CD8-positive, alpha-beta T cell (primary cell): ENCODE measurements at places on chromosomes 7 and 10.
A peak's percentile ranks its signal among the peaks of the same experiment; 100 is the strongest.

DNA sequence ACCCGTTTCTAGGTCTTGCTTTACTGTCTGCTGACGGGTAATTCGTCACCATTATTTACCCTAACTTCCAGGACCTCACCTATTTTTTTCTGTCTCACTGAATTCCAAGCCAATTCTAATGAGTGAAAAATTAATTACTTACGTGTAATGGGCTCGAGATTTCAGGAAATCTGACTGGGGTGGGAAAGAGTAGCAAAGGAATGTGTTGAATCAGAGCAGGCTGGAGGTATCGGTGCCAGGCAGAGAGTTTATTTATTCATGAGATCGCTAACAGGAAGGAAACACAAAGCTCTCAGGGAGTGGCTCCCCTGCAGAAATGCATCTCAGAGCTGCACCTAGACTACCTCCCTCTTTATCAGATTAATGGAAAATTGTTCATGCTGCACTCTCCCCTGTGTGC lies 4.0 kb upstream of the DIP2C start:
- DNase-seq, result no peak

- no peak for DNase-seq
Observed at GRCh38 chr10:46323176-46323575, 36.4 kb downstream of the ANTXRL start.

GRCh38 chr7:12244129-12244528 lies 33.0 kb downstream of the TMEM106B start:
- no peak for DNase-seq

DNA sequence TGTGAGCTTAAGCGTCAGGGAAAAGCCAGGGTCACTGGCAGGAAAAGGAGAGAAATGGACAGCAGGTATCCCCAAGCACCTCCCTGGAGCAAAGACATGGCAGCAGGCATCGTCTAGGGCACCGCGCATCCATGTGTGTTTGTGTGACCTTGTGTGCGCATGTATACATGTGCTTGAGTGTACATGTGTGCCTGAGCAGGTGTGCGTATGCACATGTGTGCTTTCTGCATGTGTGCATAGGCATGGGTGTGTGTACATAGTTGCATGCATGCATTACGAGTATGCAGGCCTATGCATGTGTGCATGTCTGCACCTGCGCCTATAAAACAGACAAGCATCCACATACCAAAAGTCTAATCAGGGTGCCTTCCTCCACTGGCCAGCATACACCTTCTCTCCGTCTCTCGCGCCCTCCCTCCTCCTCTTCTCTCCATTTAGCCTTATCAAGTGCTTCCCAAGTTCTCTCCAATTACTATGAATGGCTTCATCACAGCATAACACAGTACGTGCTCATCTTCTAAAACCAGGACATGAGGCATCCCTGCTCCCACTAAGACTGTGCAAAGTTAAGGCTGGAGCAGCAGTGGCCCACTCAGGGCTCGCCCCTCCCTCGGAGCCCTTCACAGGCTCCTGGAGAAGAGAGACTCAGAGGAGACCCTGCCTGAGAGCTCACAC lies 30.6 kb downstream of the RASGEF1A start:
- DNase-seq, result peak; percentile 23

DNA sequence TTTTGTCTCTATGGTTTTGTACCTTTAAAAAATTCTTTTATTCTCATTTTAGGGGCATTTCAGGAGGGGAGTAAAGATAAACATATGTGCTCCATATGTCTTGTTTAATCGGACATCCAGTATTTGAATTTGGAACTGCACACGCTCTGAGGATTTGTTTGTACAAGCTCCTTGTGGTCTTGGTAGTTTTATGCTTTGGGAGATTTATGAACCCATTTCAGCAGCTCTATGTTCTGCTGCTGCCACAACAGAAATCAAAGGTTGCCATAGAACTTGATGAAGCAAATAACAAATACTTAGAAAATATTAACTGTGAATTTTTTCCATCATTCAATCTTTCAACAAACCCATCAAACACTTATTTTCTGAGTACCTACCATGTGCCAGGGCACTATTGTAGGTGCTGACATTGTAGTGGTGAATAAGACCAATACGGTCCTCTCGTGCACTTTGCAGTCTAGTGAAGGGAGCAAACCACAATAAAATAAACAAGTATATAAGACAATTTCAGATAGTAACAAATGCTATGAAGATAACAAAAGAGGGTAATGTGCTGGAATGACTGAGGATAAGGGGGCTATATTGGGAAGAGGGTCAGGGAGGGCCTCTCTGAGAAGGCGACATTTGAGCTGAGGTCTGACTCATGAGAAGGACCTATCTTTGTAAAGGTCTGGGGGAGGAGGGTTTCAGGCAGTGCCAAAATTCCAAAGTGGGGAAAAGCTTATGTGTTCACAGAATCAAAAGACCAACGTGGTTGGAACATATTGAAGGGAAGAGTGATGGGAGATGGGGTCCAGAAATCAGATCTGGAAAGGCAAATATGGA lies 30.4 kb downstream of the MYPN start:
- DNase-seq, result no peak

GRCh38 chr7:15839416-15840100 lies 153.1 kb upstream of the MEOX2 start:
- DNase-seq, result no peak

DNA sequence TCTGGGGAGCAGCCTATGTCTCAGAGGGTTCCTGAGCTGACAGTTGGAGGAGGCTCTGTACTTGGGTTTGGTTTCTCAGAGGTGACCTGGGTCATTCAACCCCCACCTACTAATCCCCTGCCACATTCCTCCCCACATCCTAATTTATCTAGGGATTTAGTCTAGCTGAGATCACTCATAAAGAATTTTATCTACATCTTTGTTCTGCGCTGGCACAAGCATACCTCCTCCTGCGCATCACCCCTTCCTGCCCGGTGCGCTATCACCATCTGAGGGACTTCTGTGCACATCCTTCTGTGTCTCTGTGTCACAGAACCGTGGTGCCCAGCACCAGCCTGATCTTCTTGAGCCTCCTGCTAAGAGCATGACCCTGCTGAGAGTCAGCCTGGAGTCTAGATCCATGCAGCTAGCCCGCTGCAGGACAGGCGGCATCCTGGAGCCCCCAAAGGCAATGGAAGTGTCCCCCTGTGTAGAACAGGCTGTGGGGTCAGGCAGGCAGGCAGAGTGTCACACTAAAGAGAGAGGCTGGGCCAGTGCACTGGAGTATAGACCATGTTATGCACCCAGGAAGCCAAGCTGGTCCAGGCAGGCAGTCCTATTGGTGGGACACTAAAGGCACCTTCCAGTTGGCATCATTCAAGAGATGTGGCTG lies 63.6 kb downstream of the ARHGAP22 start:
- no peak for DNase-seq

DNA sequence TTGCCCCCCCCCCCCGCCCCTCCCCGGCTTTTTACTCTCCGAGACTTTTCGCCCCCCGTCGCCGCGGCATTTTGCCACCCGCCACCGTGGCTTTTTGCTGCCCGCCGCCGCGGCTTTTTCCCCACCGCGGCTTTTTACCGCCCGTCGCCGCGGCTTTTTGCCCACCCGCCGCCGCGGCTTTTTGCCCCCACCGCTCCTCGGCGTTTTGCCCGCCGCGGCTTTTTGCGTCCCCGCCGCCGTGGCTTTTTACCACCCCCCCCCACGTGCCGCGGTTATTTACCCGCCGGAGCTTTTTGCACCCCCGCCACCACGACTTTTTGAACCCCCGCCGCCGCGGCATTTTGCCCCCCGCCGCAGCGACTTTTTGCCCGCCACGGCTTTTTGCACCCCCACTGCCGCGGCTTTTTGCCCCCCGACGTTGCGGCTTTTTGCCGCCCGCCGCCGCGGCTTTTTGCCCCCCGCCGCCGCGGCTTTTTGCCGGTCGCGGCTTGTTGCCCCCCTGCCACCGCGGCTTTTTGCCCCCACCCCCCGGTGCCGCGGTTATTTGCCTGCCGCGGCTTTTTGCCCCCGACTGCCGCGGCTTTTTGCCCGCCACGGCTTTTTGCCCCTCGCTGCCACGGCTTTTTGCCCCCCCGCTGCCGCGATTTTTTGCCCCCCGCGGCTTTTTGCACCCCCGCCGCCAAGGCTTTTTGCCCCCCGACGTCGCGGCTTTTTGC lies 461.1 kb downstream of the ZNF33B start:
- DNase-seq, result no peak

DNA sequence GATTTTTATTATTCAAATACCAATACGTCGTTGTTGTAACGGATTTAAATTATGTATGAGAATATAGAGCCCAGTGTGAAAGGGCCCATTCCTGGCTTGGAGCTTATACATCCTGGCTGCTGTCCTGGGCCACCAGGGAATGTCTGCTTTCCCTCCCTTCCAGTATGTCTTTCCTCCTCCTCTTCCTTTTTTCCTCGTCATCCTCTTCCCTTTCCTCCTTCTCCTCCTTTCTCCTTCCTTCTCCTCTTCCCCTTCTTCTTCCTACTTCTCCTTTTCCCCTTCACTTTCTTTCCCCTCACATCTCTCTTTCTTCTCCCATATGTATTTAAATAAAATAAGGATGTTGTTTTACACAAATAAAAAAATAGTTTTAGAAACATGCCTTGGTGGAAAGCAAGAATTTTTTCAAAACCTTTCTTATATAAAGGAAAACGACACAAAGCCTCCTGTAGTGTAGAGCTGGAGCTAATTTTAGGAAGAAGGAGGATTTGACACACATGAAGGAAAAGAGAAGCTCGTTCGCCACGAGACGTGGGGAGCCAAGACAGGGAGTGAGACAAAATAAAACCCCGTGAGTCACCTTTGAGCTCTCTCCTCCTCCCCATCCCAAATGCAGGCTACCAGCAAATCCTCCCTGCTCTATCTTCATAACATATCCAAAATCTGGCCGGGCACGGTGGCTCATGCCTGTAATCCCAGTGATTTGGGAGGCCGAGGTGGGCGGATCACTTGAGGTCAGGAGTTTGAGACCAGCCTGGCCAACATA lies 301.1 kb upstream of the LYZL1 start:
- DNase-seq, result no peak

GRCh38 chr10:600876-601659 lies 88.4 kb downstream of the DIP2C start:
- DNase-seq, result no peak

GRCh38 chr10:327889-328852 lies 192.9 kb downstream of the ZMYND11 start:
- DNase-seq, result no peak

DNA sequence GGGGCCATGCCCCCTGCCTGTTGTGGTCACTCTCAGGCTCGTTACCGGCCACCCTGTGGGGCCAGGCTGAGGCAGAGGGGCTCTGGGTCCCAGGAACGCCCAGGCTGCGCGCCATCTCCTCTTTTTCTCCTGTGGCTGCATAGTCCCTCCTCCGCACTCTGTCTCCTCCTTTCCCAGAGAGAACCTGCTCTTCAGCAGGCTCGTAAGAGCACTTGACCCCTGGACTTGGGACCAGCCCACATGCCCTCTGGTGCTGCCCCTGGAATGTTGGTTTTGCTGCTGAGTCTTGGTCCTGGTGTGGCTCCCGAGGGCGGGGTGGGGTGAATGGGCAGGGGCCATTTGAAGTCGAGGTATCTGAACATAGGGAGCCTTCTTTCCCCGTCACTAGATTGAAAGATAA lies 6.6 kb upstream of the BHLHA15 start:
- no peak for DNase-seq

- DNase-seq, result no peak
Observed at GRCh38 chr7:139720705-139721231, 57.0 kb downstream of the HIPK2 start.

DNA sequence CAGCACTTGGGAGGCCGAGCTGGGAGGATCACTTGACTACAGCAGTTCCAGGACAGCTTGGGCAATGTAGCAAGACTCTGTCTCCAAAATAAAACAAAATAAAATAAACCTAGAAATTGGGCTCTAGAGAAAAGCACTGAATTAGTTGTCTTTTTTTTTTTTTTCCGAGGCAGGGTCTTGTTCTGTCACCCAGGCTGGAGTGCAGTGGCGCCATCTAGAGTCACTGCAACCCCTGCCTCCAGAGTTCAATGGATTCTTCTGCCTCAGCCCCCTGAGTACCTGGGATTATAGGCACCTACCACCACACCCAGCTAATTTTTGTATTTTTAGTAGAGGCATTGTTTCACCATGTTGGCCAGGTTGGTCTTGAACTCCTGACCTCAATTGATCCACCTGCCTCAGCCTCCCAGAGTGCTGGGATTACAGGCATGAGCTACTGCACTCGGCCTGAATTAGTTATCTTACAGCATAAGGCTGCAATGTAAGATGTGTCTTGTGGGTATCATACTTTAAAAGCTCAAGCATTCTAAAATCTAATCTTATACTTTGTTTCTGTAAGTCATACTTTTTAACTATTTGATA lies 12.8 kb downstream of the MEIG1 start:
- peak; percentile 22 for DNase-seq

GRCh38 chr10:127243490-127244272 lies 47.3 kb upstream of the INSYN2A start:
- peak; percentile 23 for DNase-seq
